Activated CD8-positive, alpha-beta memory T cell treated with anti-CD3 and anti-CD28 coated beads for 1 hour (primary cell): ENCODE measurements at places on chromosomes 4 and X.

- no peak for DNase-seq
Measured at GRCh38 chr4:80196922-80197573, at the start of gene PRDM8. PRDM8 (plus strand) TSS chr4:80197503; CDS start chr4:80200081, 2,578 bp downstream.

DNA sequence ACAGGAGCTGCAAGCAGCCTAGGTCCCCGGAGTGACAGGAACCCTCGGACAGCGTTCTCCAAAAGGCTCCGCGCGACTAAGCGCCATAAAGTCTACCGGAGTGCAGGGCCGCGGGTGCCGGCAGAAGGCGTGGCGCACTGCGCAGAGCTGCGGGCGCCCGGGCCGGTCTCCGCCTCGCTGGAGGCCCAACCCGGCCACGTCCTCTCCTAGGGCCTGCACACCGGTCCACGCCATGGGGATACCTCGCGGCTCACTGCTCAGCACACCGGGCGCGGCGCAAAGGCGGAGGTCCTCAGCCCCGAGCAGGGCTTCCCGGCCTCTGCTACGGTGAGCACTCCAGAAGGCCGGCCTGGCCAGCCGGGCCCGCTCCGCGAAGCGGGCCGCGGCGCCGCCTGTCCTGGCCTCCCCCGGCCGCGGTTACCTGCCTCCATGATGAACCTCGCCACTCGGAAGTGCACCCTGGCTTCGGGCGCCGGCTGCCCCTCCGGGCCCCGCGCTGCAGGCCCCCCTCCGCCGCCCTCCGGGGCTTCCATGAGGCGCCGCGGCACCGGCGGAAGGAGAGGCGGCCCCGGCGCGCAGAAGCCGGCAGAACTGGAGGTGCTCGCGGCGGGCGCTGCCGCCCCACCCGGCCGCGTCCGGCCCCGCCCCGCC is at the start of gene CCNQ:
Gene CCNQ (minus strand): TSS at position 599 of the 651 bp plus-strand sequence. CDS start 66 bp downstream, at position 533.
- peak; percentile 11 for DNase-seq

DNA sequence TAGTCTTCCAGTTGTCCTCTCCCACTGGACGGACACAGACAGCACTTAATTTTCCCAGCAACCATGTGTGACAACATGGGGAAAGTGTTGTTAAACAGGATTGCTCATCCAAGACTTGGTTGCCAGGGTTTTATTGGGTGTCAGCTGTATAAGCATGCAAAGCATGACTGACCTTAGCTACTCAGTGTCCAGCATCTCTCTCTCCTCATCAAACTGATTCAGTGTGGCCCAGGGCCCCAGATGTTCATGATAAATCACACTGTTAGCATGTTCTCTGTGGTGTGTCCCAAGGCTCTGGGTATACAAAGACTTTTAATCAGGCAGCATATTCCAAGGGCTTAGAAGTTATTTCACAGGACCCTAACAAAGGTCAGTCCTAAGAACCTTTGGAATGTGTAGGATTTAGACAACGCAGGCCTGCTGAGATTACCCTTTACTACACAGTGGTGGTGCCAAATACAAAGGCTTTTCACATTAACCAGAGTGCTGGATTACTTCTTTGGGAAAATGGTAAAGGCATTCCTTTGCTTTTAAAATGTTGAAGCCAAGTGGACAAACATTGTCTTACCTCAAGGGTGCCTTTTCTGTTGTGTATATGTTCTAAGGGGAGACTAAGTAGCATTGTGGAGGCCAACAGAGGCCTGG is 213.3 kb downstream of the GLUD2 start:
- DNase-seq: no peak

DNA sequence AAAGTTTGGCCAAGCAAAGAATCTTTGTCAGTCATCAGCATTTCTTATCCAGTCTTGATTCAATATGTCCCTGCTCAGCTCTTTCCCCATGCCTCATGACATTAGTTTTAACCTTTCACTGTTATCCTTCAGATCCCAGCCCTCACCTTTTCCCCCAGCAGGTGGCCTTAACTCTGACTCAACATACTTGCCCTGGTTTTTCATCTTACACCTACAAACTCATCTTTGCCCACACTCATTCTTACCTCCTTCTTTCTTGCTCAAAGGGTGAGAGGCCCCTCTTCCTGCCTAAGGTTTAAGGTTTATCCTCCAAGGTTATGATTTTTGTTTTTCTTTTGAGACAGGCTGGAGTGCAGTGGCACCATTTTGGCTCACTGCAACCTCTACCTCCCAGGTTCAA is 10.6 kb upstream of the ANXA5 start:
- no peak for DNase-seq

- DNase-seq: no peak
Measured at GRCh38 chr4:188109157-188109755, at the start of gene TRIML2. TRIML2 (minus strand) TSS chr4:188109603; CDS start chr4:188105368, 4,235 bp downstream.

GRCh38 chr4:101730291-101731117 is 60.0 kb upstream of the BANK1 start:
- peak; percentile 1 for DNase-seq

- DNase-seq: no peak
Measured at GRCh38 chr4:150382028-150382427, 199.9 kb upstream of the MAB21L2 start.

DNA sequence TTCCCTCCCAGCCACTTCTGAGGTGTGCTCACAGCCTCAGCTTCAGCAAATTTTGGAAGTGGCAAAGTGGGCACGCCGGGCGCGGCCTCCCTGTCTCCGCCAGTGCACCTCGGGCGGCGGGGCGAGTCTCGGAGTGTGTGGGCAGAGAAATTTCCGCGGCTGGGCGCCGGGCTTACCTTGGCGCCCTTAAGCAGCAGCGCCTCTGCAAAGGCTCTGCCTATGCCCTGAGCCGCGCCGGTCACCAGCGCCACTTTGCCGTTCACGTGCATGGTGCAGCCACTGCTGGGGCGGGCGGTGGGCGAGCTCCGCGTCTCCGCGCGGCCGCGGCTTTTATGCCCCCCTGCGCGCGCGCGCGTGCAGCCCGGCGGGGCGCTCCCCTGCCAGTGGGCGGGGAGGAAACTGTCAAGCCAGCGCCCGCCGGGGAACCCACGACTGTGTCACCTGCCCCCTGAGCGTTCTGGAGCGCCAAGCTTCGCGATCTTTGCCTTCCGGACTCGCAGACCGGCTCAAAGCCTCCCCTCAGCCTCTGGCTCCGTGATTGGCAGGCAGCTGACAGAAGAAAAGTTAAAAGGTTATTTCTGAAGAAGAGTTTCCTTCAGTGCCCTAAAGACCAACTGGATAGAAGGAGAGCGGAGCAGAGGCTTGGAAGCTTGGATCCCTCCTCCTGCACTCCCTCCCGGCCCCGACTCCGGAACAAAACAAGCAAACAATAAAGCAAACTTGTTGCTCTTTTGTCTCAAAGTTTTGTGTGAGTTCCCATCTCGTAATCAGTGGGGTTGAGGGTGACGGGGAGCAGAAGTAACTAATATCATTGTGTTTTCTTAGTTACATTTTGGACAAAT is at the start of gene HPGD:
Gene HPGD (minus strand): TSS at position 306 of the 842 bp plus-strand sequence. CDS start 37 bp downstream, at position 269.
- DNase-seq: peak; percentile 45

DNA sequence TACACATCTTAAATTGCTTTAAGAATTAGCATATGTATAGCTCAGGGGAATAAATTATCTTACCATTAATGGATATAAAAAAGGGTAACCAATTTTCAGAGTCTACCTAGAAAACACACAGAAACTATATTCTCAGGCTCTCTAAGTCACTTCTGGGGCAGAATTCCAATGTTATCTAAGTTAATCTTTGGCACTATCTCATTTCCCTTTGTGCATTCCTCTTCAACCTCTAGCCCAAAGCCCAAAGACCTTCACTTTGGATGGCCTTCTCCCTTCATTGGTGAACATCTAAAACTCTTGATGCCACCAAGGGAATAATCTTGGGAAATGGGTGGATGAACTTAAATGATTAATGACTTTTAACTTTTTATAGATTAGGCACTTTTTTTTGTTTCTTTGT is 108.3 kb downstream of the APBB2 start:
- DNase-seq: no peak

DNA sequence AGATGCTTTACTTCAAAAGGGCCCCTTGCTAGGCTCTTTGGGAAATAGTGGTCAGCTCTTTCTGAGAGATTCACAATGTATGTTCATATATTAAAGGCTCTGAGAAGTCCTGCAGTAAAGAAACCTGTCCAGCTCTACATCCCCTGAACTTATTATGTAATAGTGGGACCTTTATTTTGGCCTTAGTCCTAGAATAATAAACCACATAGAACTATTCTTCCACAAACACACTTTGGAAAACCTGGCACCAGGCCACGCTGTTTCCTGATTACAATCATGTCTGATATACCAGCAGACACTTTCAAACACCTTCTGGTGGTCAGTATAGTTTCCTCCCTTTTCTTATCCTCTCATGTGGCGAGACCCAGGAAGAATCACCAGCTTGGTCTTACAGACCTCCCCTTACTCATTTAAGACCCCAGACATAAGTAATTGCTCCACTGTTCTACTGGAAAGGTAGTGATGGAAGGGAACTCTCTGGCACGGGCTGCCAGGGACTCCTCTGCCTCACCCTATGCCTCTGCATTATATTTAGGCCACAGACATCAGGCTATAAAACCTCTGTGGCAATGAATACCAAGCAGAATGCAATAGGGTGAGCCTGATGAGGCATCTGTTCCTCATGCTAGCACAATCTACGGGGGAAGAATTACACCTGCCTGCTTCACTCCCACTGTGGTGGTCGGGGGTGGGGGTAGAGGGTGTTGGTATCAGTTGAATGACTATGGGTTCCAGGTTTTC is 5.7 kb upstream of the PPEF1 start:
- DNase-seq: no peak

- DNase-seq: no peak
Measured at GRCh38 chr4:98338761-98339438, 77.7 kb downstream of the RAP1GDS1 start.

GRCh38 chr4:40204507-40205258 is 7.9 kb downstream of the RHOH start:
- no peak for DNase-seq

DNA sequence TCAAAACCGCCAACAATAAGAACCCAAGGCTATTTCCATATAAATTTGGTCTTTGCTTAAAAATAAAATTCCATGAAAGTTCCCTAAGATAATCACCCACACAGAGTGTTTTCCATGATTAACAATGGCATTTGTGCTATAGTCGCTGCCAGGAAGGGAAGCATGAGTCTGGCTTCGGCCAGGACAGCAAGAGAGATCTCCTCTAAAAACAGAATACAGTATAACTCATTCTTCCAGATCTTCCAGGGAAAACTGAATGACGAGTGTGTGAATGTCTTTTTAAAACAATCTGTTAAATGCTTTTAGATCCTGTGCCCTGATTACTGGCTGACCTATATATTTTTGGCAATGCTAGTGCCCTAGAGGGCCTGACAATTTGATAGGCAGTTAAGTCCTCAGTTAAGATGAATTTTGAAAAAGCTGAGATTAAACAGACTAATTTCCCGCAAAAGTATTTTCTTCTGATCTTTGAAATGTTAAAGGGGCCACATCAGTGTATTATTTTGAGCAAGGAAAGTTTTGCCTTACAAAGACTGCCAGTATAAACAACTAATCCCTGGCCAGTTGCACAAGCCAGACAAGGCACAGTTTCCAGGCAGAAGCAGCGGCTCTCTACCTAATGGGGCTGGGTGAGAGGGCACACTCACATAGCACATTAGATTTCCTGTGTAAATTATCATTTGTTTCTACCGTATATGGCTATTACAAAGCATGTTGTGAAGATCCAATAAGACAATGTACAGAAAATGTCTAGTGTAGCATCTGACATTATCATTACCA is 127.3 kb downstream of the DCHS2 start:
- DNase-seq: no peak

- DNase-seq: no peak
Measured at GRCh38 chr4:152513078-152513477, 22.8 kb downstream of the FBXW7 start.

GRCh38 chrX:136780241-136780640 is 491 bp downstream of the ARHGEF6 start:
- DNase-seq: no peak

- no peak for DNase-seq
Measured at GRCh38 chr4:85430697-85431096, 44.3 kb upstream of the ARHGAP24 start.

GRCh38 chr4:17722356-17722700 is 59.1 kb downstream of the FAM184B start:
- DNase-seq: no peak

GRCh38 chrX:53028678-53029077 is 19.9 kb upstream of the GPR173 start:
- DNase-seq: no peak

- no peak for DNase-seq
Measured at GRCh38 chr4:128525992-128526630, 238.5 kb upstream of the PGRMC2 start.

DNA sequence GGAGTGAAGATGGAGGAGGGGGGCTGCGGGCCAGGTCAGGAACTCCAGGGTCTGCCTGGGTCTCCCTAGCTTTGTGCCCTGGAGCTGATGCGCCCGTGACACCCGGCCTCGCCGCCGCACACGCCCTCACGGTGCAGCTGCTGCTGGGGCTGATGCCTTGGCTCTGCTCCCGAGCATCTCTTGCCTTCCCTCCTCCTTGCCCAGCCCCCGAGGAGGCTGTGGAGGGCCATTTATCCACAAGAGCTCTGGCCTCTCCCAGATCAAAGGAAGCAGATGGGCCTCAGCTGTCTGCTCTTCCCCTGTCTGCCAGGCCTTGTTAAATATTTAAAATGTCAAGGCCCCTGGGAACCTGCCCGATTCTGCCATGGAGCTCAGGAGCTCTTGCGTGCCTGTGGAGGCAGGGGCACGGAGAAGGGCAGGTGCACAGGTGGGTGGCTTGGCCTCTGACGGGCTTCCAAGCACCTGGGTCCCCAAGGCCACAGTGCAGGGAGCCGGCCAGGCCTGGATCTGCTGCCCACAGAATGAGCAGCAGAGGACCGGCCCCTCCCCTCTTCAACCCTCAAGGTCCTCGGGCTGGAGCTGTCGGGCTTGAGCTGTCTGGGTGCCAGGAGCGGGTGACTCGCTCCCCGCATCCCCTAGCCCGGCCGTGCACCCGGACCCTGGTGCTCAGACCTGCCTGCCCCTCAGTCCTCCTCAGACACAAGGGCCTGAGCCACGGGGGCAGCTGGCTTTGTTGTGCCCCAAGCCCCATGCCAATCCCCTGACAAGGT is 20.3 kb downstream of the ATP2B3 start:
- DNase-seq: no peak

- DNase-seq: no peak
Measured at GRCh38 chrX:154022108-154022507, 2.4 kb upstream of the IRAK1 start.

- no peak for DNase-seq
Measured at GRCh38 chr4:131302108-131302507, 1847.0 kb upstream of the PCDH10 start.

- no peak for DNase-seq
Measured at GRCh38 chrX:68941385-68941952, 112.6 kb downstream of the EFNB1 start.

DNA sequence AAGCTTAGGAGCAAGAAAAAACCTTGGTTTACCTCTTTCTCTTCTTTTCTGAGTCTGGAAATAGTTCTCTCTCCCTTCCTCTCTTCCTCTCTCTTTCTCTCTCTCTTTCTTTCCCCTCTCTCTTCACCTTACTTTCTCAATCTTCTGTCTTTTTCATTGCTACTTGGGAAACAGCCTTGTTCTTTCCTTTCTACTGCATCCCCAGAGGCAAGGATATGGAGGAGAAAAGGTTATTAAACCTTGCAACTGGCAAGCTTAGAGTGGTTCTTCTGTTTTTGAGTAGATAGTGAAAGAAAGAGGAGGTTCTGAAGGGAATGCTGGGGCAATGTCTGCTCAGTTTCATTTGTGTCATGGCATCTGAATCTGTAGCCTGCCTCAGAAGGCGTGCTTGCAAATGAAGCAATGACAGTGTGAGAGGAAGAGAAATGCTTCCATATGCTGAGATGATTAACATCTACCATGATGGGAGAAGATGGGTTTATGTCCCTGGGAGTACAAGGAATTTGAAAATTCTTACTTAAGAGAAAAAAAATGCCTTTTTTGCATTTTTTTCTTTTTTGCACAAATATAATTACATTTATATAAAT is 190.6 kb downstream of the CEP135 start:
- no peak for DNase-seq

- no peak for DNase-seq
Measured at GRCh38 chr4:112003231-112003907, 141.9 kb upstream of the FAM241A start.
